ENCODE measurements at places on chromosomes 11 and 22.

DNA sequence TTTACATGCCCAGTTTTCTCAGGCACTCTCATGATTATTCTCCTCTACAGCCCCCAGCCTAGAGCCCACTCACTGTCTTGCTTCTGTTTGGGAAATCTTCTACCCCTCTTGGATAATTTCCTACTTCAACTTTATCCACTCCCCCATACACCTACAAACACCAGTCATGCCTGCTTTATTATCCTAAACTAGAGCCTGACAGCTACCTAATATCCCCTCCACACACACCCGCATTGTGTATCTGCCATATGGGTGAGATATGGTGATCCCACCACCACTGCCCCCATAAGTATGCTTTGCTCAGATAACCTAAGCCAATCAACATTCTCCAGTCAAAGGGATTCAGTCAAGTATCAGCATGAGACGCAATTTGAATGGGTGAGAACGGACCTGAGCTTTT, 15.3 kb upstream of the FJX1 start:
- no peak for DNase-seq

DNA sequence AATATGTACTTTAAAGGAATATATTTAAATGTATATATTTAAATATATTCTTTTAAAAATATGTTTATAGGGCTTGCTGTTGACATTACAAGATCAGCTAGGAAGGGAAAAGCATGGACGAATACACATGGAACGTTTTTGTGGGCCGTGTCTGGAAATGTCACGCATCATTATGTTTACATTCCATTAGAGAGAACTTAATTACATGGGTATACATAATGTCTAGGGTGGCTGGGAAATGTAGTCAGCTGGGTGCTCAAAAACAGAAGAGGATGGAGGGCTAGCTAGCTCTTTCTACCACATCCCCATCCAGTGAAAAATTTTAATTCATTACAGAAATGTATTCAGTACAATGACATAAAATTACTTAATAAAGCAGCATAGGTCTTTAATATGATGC, 371.2 kb downstream of the DYNC2H1 start:
- DNase-seq, result no peak

DNA sequence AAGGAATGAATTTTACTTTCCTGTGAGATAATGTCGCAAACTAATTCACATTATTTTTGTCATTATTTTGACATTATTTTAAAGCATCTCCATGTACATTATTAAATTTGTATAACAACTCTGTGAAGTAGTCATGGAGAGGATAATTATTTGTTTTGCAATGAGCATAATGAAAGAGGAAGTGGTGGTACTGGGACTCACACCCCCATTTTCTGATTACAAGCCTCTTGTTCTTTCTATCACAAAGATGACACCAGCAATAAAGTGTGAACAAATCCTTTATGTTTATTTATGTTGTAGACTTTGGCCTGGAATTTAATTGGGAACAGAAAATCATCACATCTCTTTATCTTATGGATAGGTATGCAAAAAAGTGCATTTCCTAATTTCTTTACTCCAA, 522.6 kb downstream of the TMEM135 start:
- DNase-seq, result no peak

GRCh38 chr22:46612904-46613605, 7.1 kb upstream of the GRAMD4 start:
- no peak for DNase-seq

DNA sequence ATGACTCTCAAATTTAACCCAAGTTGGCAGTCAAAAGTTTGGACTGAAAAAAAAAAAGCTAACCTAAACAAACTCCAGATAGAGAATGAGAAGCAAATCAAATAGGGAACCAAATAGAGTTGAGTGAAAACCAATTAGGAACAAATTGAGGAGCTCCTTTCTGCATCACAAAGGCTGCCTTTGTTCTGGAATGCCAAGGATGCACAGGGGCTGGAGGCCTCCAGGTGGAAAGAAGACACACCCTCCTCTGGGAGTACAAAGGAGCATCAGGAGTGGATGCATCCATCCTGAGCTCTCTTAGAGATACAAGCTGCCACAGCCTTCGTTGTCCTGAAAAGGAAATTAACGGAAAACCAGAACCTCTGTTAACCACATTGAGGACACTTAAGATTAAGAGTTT, 73.3 kb downstream of the MRGPRX1 start:
- no peak for DNase-seq

DNA sequence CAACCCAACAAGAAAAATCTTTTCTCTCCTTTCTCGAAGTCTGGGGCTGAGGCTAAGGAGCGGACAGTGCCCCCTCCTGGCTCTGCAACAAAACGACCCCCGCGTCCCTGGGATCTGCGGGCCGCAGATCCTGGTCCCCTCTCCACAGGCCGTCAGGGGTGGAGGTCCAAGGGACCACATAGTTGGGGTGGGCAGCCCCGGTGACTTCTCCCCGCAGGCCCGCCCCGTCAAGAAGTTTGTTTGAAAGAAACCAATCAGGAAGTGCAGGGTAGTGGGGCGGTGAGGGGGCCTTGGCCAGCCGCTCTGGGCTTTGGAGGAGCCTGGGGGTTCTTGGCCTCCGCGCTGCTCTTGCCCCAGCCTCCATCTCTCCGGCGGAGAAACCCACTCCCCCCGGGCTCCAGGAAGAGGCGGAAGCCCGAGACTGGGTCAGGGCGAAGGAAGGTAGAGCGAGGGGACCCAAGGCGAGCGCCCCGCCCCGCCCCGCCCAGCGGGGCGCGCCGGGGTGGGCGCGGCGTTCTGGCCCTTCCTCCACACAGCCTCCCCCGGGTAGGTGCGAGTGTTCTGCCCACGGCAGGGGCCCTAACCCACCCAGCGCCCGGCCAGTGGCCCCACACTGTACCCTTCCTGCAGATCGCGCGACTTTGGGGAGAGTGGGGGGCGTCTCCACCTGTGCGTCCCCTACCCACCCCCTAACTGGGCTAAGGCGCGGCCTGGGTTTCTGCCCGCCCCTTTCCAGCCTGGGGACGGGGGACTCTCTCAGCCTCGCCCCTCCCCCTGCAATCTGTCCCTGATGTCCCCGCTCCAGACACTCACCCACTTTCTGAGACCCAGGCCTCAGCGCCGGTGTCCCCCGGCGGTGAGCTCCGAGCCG, 1.3 kb downstream of the TP53I11 start:
- no peak for DNase-seq

- no peak for DNase-seq
Observed at GRCh38 chr11:61994981-61995380, 27.5 kb upstream of the FTH1 start.

DNA sequence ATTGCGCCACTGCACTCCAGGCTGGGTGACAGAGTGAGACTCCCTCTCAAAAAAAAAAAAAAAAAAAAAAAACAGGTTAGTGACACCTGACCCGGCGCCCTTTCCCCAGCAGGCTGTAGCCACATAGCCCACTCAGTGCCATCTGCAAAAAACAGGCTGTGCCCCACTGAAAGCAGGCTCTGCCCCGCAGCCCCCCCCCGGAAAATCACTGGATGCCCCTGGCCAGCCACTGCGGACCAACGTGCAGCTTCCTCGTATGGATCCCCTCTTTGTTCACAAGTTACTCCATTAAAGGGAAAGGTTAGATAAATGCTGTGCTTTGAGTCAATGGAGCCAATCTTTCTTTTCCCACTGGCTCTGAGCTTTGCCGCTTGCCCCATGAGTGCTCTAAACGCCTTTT, 660.3 kb downstream of the TBC1D22A start:
- DNase-seq, result no peak

- no peak for DNase-seq
Observed at GRCh38 chr11:46948378-46949131, 12.0 kb downstream of the CSTPP1 start.

- DNase-seq, result no peak
Observed at GRCh38 chr22:28903729-28904128, 20.4 kb downstream of the ZNRF3 start.

DNA sequence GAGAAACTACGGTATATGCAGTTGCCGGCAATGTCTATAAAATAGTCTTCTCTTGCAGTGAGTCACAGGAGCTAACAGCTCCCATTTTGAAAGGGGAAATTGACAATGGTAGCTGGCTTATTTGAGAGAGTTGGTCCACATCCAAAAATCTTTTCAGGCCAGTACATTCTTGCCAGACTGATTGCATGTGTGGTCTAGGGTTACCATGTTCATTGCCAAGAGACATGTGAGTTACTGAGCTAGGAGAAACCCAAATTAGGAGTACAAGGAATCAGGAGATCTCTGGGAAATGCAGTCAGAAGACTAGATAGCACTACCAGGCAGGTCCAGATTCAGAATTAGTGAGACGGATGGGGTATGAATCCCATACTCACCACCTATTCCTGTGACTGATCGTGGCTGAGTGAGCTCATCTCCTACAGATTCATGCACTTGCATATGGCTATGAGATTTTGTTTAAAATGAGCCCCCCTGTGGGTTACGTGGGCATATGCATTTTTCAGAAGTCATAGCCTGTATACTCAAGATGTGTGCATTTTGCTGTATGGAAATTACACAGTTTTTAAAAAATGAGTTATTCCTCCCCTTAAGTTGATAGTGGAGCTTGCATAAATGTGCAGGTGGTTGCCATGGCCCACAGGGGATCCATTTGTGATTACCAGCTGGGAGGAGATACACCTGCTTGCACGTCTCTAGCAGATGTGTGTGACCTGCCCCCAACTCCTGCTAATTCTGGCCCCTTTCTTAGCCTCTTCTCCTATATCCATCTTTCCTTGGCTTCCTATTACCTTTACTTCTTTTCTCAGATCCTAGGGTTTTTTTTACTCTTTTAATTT, 102.7 kb downstream of the COMMD9 start:
- no peak for DNase-seq
